ENCODE measurements at places on chromosomes 5 and 9.

DNA sequence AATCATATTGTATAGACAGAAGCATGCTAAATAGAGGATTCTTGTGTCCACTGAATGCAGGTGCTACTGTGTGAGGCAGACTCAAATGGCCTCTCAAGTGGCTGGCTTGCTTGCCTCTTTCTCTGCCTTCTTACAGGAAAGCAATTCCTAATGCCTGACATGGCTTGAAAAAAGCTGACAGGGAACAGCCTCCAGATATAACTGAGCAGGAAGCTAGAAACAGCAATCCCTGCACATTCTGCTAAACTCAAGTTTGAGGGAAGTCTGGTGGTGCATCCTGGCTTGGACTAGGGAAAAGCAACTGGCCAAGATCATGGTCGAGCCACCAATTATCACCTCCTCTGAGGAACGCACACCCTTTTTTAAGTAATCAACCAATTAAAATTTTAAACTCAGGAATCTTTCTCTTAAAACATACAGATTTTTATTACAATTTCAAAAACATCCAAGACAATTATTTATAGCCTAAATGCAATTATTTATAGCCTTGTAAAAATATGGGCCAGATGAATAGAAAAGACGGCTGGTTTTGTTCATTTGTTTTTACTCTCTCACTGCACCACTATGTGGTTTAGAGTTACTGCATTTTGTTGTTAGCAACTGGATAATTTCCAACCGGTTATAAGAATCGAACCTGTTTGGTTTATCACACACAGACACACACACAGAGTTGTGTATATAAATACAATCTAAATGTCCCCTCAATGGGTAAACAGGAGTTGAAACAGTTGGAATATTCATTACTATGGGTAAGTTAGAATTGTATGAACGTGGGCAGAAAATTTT is 290.9 kb upstream of the ANKRD55 start:
- DNase-seq: no peak

DNA sequence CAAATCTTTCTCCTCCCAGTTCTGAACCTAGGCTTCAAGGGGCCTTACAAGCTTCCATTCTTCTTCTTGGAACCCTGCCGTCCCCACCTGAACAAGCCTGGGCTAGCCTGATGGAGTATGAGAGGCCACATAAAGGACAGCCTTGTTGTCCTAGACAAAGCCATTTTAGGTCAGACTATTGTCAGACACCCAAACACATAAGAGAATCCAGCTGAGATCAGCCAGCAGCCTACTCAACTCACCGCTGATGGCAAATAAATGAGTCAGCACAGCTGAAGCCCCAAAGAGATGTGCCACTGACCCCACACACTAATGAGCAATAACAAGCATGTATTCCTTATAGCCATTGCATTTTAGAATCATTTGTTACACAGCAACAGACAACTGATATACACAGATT is 33.8 kb downstream of the SVEP1 start:
- no peak for DNase-seq

- no peak for DNase-seq
Measured at GRCh38 chr5:455806-456205, 12.8 kb downstream of the EXOC3 start.

DNA sequence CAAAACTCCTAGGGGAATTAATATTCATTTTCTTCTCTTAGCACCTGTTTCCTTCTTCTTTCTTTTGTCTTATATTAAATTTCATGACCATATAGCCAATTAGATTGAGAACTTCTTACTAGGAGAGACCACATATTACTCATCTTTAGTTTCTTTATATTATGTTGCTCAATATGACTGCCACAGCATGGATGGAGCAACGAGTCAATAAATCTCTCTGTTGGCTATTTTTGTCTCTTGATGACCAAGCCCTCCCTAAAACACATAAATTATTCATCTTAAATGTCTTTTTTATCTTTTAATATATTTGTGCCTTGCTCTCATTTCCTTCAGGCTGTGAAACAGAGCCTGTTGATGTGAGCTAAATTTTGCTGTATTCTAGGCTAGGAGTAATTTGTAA is 123.0 kb downstream of the ADAMTSL1 start:
- DNase-seq: no peak

GRCh38 chr9:125142560-125143376 is 560 bp downstream of the SCAI start:
- peak; percentile 37 for DNase-seq

DNA sequence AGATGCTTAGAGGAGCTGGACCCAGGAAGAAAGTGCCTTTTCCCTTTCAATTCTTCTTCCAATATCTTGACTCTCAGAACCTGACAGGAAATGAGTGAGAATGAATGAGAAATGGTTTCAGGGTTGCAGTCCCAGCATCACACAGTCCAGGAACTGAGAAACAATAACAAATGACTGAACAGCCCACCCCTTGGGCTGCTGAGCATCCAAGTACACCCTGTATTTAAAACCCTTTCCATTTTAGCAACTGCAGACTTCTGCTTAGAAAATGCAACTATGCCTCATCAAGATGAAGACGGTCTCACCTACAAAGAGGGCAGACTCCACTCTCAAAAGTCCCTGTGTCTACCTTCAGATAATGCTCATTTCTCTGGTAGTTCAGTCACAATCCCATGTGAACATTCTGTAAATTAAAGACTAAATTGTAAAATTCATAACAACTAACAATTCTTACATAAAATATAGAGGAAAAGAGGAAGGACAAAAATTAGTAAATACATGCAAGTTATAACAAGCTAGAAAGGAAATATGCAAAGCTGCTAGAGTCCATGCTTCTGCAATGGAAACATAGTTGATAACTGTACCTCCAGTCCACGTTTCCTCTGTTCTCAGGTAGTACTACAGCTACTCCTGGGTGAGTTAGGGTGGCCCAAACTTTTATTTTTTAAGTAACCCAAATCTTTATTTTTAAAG is 316.5 kb downstream of the ICE1 start:
- no peak for DNase-seq

GRCh38 chr9:78030553-78031443 is 813 bp downstream of the GNAQ start:
- DNase-seq: peak; percentile 53

DNA sequence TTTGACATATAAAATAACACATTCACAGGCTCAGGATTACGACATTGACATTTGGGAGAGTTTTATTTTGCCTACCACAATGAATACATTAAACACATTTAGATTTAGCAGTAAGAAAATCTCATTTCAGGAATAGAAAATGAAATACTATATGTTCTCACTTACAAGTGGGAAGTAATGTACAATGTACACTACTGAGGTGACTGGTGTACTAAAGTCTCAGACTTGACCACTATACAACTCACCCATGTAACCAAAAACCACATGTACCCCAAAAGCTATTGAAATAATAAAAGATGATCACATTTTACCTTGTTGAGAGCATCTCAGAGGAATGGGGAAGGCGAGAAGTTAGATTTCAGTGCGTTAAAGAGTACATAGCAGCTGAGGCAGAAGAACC is 1202.4 kb upstream of the SEMA6A start:
- DNase-seq: no peak

GRCh38 chr5:127802477-127802865 is 99.3 kb downstream of the CCDC192 start:
- DNase-seq: no peak

DNA sequence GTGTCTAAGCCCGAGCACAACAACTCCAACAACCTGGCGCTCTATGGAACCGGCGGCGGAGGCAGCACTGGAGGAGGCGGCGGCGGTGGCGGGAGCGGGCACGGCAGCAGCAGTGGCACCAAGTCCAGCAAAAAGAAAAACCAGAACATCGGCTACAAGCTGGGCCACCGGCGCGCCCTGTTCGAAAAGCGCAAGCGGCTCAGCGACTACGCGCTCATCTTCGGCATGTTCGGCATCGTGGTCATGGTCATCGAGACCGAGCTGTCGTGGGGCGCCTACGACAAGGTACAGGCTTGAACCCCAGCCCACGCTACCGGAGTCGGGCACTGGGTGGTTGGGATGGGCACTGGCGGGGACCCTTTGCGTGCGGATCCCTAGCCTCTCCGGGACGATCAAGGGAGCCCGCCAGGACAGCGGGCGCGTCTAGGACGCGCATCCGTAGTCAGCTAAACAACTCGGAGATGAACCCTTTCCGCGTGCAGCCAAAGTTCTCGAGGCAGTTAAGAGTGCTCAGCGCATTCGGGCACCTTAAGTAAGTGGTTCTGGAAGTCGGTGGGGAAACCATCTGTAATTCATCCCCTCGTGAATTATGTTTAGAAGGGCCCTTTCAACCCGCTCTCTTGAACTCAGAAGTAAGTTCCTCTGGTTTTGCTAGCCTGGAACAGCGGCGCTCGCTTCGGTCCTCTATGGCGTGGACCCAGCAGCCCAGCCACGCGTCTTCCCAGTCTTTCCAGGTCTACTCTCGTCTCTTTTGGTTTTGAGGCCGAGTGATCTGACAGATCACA is 1.3 kb downstream of the KCNN2 start:
- peak; percentile 27 for DNase-seq

- DNase-seq: no peak
Measured at GRCh38 chr9:114302727-114303126, 20.2 kb upstream of the ORM1 start.

- no peak for DNase-seq
Measured at GRCh38 chr9:133950192-133950591, 41.9 kb downstream of the VAV2 start.

DNA sequence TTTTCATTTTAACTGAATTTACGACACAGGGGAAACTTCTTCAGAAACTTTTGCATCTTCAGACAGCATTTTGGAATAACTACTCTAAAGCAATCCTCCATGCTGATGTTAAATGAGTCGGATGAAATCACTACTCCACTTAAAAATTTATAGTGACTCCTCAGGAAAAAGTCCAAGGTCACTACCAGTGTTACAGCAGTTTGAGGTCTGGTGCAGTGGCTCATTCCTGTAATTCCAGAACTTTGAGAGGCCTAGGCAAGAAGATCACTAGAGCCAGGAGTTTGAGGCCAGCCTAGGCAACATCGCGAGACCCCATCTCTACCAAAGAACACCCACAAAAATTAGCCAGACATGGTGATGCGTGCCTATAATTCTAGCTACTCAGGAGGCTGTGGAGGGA is 5.9 kb upstream of the GAS1 start:
- no peak for DNase-seq

GRCh38 chr5:151772029-151772845 is 483 bp downstream of the G3BP1 start:
- peak; percentile 50 for DNase-seq

GRCh38 chr5:150801117-150801927 is 22.8 kb downstream of the SMIM3 start:
- peak; percentile 83 for DNase-seq

GRCh38 chr5:73540192-73540591 is 25.2 kb downstream of the ANKRA2 start:
- no peak for DNase-seq

- DNase-seq: no peak
Measured at GRCh38 chr5:39801306-39801705, 376.5 kb upstream of the DAB2 start.

GRCh38 chr5:112183103-112183711 is 235.9 kb downstream of the EPB41L4A start:
- DNase-seq: no peak

GRCh38 chr5:68538814-68539420 is 323.4 kb downstream of the PIK3R1 start:
- DNase-seq: no peak

- DNase-seq: peak; percentile 31
Measured at GRCh38 chr9:93577078-93577974, 942 bp downstream of the PHF2 start.

DNA sequence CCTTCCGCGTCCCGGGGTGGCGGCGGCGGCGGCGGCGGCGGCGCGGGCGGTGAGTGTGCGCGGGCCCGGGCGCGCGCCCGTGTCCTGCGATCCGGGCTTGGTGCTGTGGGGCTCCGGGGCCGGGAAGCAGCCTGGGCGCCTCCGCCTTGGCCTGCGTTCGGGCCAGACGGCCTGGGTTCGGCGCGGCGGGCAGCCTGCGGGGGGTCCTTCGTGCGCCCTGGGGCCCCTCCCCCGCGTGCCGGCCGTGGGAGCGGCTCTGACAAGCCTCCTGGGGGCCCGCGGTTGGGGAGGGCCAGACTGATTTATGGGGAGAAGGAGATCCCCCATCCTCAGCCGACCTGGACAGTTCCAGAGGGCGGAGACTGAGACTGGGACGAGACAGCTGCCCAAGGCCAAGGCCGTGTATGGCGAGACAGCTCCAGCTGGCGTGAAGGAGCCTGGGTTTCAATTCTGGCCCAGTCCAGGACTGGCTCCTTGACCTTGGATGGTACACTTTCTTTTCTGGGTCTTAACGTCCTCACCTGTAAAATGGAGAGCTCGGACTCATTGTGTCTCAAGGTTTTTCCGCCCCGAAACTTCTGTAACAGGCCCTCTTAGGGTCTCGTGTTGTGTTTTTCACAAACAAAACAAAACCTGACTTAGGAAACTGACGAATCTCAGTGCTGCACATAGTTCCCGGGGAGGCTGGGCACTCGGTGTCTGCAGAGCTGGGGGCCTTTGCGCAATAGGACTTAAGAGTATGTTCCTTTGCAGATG is 603 bp downstream of the TMEM268 start:
- DNase-seq: peak; percentile 63

DNA sequence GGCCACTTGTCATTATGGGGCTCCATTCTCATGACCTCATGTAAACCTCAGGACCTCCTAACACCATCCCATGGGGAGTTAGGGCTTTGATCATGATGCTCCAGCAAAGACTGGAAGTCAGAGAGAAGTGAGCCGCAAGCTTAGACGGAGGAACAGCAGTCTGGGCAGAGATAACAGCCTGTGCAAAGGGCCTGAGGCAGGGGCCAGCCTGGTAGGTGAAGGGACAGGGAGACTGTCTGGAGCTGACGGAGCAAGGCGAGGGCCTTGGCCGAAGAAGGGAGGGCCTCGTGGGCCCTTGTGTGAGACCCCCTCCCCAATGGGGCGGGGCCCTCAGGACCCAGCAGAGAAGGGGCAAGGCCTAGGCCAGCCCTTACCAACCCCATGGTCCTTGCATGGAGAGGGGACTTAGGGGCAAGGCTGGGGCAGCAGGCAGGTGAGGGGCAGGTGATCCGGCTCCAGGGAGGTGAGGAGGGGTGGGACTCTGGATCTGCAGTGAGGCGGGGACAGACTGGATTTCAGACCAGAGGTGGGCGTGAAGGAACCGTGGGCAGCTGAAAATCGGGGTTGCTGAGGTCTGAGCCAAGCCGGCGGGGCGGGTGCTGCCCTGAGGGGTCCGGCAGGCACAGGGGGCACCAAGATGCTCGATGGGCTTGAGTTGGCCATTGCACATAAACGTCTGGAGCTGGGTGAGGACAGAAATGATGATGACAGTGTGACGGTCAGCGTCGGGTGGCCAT is 17.4 kb downstream of the GPSM1 start:
- DNase-seq: no peak

- peak; percentile 36 for DNase-seq
Measured at GRCh38 chr5:132489871-132490483, 596 bp downstream of the IRF1 start.

- DNase-seq: peak; percentile 58
Measured at GRCh38 chr9:33415501-33416038, 13.2 kb upstream of the AQP7 start.

GRCh38 chr9:79224672-79225433 is 346.9 kb upstream of the TLE4 start:
- DNase-seq: no peak

GRCh38 chr5:15682566-15682965 is 182.6 kb downstream of the FBXL7 start:
- no peak for DNase-seq

DNA sequence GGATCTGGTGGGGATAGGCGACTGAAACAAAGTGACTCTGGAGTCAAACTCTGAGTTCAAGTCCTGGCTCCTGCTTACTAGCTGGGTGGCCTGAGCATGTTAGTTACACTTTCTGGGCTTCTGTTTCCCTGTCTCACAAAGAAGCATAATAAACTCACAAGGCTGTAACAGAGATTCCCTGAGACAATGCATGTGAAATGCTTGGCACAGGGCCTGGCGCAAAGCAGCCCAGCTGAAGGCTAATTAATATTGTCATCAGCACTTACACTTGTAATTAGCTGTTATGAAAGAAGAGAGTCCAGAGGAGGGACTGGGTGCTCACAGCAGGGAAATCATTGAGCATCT is 64.1 kb upstream of the SPOCK1 start:
- peak; percentile 78 for DNase-seq

Data from cerebellar cortex (tissue), 1 donor.